Small intestine (tissue), 16 donors: ENCODE measurements at places on chromosomes 13 and 19. TPM values are rescaled to one million over a fixed set of nuclear protein-coding genes. Genes with fewer than 3 reads are reported as not detected.

CGB7 gene
- not detected for polyA plus RNA-seq

C2CD4C gene
- polyA plus RNA-seq, result 3.1 TPM

GRCh38 chr13:34700155-34700554 lies 241.9 kb upstream of the NBEA start:
- no peak overlapping the region for H3K27ac ChIP-seq
- no peak for DNase-seq
- no peaks in the 10 kb centered on the region for H3K27me3 ChIP-seq
- H3K36me3 ChIP-seq, result no peaks in the 10 kb centered on the region
- H3K4me1 ChIP-seq, result no peaks in the 10 kb centered on the region

GRCh38 chr13:80374444-80374843 lies 33.5 kb upstream of the SPRY2 start:
- H3K4me1 ChIP-seq, result no peaks in the 10 kb centered on the region
- DNase-seq, result no peak
- H3K27ac ChIP-seq, result no peak overlapping the region
- no peaks in the 10 kb centered on the region for H3K27me3 ChIP-seq
- no peaks in the 10 kb centered on the region for H3K36me3 ChIP-seq

- H3K4me3 ChIP-seq, result no peak overlapping the region
- no peaks in the 10 kb centered on the region for H3K4me1 ChIP-seq
- no peak for DNase-seq
- no peaks in the 10 kb centered on the region for H3K36me3 ChIP-seq
- no peaks in the 10 kb centered on the region for H3K27me3 ChIP-seq
These were observed 437.9 kb downstream of the FOXO1 start for GRCh38 chr13:40228496-40228895.

DNA sequence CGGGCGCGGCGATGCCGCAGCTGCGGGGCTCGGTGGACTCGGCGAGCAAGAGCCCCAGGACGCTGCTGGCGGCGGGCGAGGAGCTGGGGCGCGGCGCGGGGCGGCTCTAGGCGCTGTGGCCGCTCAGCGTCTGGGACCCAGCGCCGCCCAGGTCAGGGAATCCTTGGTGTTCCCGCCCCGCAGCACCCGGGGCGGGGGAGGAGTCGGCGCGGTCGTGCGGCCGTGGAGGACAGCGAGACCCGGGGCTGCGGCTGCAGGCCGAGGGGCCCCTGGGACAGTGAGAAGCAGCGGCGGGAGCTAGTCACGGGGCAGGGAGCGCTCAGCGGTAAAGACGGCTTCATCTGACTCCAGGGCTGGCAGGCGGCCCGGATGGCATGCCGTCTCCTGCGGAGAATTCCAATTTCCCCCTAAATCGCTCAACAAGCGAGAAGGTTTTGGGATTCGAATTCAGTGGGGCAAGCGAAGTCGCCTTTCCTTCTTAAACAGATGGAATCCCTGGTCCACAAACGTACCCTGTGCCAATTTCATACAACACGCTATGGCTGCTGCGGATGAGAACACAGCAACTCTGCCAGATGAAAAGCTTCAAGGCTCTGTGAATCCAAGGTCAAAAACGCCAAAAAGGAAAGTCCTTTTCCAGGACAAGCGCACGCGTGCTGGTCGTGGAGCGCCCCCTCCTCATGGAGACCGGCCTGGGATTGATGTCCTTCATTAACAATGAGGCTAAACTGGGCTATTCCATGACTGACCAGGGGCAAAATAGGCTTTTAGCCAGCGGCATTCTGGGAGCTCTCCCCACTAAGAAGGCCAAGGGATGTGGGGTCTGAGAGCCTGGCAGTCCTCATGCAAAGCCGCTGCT lies 4.2 kb upstream of the ZSCAN4 start:
- peak overlapping the region; percentile 47 for H3K4me3 ChIP-seq
- no peaks in the 10 kb centered on the region for H3K4me1 ChIP-seq
- H3K36me3 ChIP-seq, result no peaks in the 10 kb centered on the region
- no peaks in the 10 kb centered on the region for H3K27me3 ChIP-seq

AKT2 gene
- 24.9 TPM for polyA plus RNA-seq

- no peak overlapping the region for H3K4me3 ChIP-seq
- no peaks in the 10 kb centered on the region for H3K4me1 ChIP-seq
- no peak overlapping the region for H3K27ac ChIP-seq
These were observed 14.9 kb downstream of the PLA2G4C start for GRCh38 chr19:48095612-48096175.

DNA sequence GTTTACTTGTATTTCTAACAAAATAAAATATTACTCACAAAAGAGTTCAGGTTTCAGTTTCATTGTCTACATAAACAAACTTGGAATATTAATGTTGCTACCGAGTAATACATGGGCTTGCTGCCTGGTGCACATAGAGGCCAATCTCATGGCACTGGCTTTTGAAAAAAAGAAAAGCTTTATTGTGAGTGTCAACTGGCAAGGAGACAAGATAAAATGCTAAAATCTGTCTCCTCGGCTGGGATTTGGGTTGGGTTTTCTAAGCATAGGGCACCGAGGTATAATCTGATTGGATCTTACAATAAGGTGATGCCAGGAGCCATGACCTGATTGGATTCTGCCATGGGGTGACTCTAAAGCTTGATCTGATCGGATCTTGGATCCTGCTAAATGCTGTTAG lies 1519.9 kb upstream of the MIR17HG start:
- DNase-seq, result no peak
- no peaks in the 10 kb centered on the region for H3K4me1 ChIP-seq
- H3K27me3 ChIP-seq, result no peaks in the 10 kb centered on the region
- H3K4me3 ChIP-seq, result no peak overlapping the region
- H3K36me3 ChIP-seq, result no peaks in the 10 kb centered on the region
- H3K27ac ChIP-seq, result no peak overlapping the region
